Stimulated activated CD4-positive, alpha-beta T cell treated with anti-CD3 and anti-CD28 coated beads, Interleukin-12 subunit alpha, Interleukin-12 subunit beta, amount 100 ng/mL, for 24 hours (primary cell): ENCODE measurements at places on chromosomes 1 and 21.

DNA sequence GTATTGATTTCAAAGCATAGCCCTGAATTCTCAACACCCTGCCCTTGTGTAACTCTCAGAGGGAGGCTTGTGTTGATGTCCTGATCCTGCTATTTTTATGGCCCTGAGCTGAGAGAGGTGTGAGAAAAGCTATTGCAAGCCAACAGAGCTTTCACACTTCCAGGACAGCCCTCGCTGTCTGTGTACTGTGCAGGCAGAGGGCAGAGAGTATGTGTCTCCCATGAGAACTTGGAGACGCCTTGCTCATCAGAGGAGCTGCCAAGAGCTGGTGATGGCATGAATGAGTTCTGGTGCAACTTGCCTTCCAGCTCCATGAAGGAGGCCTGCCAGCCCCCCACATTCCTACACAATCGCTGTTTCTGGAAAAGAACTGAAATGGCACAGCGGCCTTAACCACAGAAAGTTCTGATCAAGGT lies 144.1 kb upstream of the AJAP1 start:
- no peak for DNase-seq

- DNase-seq, result peak; percentile 78
Observed at GRCh38 chr1:154973344-154974101, 958 bp upstream of the CKS1B start.

DNA sequence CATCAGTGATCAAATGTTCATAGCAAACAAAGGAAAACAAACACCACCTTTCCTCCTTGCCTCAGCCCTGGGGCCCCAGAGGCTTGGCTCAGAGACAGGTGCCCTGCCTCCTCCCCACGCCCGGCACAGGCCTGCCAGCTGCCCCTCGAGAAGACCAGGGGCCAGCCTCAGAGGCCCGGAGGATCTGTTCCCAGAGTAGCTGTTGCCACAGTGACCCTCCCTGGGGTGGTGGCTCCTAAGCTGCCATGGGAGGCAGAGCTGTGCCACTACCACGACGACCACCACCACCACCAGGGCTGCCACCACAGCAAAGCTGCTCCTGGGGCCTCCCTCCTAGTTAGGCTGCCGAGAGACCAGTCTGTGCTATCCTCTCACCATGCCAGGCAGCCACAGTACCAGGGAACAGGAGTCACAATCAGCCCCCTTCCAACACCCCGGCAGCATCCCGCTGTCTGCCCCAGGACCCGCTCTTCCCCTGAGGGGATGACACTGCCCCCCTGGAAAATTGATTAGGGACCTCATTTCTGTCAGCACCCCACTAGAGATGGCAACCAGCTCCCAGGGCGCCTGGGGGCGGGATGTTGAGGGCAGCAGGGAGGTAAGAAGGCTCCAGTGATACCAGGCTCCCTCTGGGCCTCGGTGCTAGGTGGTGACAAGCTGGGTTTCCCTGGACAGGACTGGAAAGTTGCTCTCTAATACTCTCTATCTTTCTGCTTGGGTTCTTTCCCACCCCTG lies 30.5 kb downstream of the KCNC4 start:
- no peak for DNase-seq

- DNase-seq, result no peak
Observed at GRCh38 chr1:11653101-11653860, 948 bp downstream of the FBXO2 start.

- DNase-seq, result no peak
Observed at GRCh38 chr1:38003261-38004250, 1.8 kb downstream of the FHL3 start.

DNA sequence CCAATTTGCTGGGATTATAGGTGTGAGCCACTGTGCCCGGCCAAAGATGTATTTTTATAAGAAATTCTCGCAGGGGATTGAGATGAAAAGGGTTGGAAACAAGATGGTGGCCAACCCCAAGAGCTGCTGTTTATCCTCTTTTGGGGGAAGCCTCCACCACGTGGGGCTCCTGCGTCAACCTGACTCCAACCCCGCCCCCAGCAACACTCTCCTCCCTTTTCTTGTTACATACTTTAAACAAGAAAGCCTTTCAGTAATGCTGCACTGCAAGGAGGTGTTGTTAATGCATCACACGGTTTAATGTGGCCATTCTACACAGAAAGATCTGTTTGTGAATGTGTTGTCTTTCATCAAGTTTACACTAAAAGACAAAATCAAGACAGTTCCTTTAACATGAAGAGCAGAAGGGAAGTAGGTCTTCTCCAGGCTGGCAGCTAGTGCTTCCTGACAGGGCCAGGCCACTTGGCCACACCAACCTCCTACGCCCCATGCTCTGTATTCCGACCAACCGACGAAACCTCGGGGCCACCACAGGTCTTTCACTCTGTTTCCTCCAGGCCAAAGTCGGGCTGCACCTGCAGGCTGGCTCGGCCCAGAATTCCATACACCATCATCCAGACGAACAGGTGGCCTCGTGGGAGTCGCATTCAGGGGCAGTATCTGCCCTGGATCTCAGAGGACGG lies 25.9 kb downstream of the C2CD2 start:
- DNase-seq, result no peak

DNA sequence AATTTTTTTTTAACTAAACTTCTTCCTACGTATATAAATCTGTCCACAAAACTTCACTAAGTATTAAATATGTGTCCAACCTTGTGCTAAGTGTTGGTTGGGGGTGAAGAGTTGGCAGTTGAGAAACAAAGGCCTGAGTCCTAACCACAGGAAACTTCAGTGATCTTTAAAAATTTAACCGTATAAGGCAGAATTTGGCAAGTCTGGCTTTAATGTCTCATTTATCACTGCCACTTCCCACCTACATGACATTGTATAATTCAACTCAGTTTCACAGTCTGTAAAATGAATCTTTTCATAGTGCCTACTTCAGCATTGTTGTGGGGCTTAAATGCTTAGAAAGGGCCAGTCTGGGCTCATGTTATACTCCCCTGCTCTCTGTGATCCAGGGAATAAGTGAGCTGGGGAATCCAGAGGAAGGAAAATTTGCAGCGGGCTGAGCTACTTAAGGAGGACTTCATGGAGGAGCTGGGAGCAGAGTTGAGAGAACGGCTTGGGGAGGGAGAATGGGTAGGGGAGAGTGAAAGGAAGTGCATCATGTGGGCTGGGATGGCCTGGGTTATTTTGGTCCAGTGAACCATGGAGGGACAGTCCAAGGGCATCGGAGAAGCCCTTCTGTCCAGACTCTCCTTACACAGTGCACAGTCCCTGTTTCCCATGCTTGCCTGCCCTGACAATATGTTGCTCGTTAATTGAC lies 14.5 kb downstream of the IFNAR2 start:
- DNase-seq, result no peak

DNA sequence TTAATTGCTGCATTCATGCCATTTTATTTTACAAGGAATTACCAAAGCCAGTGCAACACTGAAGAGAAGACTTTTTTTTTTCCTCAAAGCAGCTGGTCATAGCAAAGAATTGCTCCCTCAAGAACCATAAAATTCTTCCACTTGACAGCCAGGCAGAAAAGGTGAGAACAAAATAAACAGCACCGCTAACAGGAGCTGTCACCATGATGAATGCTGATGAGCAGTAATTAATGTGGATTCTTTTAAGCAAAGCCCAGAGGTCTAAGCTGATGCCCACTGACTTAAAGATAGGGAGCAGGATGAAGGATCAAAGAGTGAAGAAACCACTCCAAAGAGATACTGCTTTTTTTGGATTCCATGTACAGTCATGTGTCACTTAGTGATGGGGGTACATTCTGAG lies 428.4 kb downstream of the BRINP3 start:
- DNase-seq, result no peak

GRCh38 chr1:222653178-222653827 lies 35.4 kb downstream of the MIA3 start:
- peak; percentile 4 for DNase-seq

- DNase-seq, result no peak
Observed at GRCh38 chr1:78292361-78292760, 198.4 kb upstream of the PTGFR start.

DNA sequence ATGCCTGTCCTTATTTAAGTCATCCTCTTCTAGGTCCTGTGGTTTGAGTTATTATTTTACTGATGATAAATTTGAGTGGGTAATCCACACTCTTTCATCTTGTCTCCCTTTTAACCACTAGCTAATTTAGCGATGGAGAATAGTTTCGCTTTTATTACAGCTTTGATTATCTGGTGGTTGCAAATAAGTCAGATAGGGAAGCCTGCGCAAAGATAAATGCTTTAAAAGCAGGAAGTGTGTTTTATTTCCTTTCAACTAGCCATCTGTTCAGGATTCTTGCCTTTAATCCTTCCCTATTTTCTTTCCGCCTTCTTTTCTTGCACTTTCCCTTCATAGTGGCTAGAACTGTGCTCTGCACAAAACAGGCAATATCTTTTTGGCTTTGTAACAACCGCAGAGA lies 129.0 kb downstream of the TGFB2 start:
- no peak for DNase-seq

- no peak for DNase-seq
Observed at GRCh38 chr1:175963740-175964139, 220.3 kb upstream of the TNR start.

DNA sequence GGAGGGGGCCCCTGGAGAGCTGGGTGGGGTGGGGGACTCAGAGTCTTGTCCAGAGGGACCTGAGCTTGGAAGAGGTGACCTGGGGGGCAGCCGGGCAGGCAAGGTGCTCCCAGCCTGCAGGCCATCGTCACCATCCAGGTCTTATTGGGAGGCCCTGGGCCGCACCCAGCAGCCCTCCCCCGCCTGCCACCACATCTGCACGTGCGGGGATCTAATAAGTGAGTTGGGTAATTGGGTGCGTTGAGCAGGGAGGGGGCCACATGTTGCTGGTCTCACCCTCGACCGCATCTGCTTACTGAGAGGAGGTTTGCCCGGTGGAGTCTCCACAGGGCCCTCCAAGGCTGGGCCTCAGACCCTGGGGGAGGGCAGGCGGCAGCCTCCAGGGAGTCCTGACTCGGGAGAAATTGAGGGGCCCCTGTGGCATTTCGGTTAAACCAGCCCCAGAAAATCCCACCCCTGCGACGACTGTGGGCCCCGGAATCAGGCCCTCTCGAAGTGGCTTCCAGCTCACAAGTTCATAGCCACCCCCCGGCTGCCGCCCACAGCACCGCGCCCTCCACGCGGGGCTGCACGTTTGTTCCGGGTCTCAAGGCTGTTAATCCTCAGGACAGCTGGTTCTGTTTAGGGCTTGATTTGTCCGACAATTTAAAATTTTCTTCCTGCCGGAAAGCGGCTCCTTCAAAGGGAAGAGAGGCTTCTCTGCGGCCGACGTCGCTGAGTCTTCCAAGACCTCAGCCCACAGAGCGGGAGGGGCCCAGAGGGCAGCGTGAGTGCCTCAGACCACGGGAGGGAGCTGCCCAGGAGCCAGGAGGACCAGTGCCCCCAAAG lies 14.7 kb upstream of the COL6A2 start:
- DNase-seq, result no peak

GRCh38 chr1:67745875-67746698 lies 61.1 kb downstream of the GADD45A start:
- no peak for DNase-seq

DNA sequence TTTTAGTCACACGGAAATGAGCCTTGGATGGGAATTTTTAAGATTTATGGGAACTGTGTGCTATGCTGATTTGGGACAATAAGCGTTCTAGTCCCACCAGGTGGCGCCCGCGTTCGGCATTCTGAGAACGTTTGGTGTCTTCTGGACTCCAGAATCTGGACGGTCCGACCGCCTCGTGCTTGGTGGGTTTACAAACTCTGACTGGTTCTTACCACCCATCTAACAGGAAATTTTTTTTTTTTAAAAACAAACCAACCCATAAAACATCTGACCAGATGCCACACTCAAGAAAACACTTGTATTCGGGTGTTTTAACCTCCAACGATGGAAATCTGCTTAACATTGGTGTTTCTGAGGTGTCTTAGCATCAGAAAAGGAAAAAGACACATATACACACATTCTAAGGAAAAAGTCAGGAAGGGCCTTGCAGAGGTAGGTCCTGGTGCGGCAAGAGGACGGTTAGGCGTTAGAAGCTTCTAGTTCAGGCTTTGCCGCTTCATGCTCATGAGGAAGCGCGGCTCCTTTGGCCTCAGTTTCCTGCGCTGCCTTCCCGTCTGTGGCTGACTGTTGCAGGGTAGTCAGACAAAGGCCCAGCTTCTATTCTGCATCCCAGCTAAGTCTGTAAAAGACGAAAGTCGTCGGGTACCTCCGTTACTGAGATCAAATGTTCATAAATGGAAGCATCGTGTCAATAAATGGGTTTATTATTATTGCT lies 814 bp upstream of the DYRK3 start:
- peak; percentile 42 for DNase-seq

DNA sequence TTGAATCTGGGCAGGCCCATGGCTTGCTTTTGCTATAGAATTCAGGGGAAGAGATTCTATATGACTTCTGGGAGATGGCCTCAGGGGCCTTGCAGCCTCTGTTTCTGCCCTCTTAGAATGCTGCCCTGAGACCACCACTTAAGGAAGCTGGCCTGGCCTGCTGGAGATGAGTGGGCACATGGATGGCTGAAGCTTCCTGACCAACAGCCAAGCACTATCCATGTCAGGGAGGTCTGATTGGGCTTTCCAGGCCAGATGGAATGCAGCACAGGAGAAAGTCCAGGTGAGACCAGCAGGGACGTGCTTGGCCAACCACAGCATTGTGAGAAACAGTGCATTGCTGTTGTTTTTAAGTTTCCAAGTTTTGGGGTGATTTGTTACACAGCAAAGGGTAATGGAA lies 308.1 kb downstream of the PTPRU start:
- no peak for DNase-seq

- DNase-seq, result no peak
Observed at GRCh38 chr1:109185990-109186732, 27.6 kb upstream of the SARS1 start.

DNA sequence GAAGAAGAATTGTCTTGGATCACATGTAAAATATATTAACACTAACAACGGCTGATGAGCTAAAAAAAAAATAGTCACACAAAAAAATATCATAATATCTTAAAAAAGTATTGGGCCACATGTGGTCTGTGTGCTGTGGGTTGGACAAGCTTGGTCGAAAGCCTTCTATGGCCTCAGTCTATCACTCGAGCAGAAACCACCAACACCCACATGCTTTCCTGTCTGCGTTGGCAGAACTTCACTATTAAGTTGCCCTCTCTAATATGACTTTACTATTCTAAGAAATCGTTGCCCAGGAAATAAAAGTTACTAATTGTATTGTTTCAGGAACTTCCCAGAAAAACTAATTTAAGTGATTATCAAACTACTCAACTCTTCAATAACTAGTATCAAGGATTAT lies 28.2 kb upstream of the ETS2 start:
- DNase-seq, result no peak

DNA sequence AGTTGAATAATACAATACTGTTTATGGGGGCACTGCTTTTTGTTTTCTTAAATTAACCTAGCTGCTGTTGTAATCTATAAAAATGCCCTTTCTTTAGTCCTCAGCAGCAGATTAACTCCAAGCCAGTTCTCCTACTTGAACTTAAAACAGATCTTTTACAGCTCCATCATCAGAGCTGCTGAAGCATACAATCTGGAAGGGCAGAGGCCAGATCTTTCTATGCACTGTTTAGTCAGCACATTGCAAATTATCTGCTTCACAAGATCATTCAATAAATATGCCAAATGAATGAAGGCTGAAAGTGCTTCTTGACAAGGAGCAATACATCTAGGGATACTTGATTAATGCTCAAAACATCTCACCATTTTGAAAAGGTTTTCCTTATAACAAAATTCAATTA lies 115.8 kb downstream of the PLPPR5 start:
- DNase-seq, result no peak
